ENCODE measurements at places on chromosomes 13 and 19.

DNA sequence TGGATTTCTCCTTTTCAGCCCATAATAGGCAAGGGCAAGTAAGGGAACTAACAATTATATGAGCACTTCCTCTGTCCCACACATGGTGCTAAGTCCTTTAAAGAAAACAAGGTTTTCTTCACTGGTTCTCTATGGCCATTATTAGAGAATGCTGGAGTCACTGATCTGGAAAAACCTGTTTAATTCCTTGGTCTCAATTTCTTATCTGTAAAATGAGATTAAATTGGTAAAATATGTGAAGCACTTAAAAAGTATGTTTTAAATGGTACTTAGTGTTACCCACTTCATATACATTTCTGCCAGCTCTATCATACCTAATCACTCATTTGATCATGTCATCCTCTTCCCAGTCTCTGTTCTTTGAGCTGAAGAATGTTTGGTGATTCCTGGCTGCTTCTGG is 39.4 kb downstream of the LRCH1 start:
- no peak for DNase-seq

GRCh38 chr19:41930322-41930722 is 2.1 kb upstream of the ERFL start:
- no peak for DNase-seq

DNA sequence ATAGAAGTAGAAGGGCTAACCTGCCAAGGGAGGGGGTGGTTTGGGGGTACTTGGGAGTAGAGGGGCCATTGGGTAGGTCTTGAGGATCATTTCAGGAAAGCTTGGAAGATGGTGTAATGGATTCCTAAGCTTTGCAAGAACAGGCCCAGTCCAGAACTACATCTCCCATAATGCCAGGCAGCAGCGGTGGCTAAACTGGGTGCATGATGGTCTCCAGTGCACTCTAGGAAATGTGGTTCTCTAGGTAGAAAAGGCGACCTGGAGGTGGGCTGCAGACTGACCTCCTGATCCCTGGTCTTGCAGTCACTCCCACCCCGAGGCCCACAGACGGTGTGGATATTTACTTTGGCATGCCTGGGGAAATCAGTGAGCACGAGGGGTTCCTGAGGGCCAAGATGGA is 3.8 kb downstream of the APLP1 start:
- no peak for DNase-seq

DNA sequence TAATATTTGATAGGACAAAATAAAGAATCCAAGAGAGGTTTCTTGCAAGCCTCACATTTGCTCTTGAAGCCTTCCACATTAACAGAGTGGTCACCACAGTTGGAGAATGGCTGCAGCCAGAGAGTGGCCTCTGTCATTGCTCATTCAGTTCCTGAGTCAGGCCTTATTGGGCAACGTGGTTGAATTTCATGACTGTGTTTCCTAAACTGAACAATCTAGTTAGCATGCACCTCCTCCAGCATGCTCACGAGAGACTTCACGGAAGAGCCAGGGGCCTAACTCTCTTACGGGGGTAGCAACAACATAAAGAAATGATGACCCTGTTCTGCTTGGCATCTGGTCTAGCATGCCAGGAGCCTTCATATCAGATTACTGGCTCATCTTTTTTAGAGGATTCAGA is 9.6 kb upstream of the UBL3 start:
- DNase-seq = no peak

- DNase-seq = no peak
These were observed 158.8 kb downstream of the KDM4B start for GRCh38 chr19:5127717-5128116.

- no peak for DNase-seq
These were observed 5.0 kb upstream of the FDX2 start for GRCh38 chr19:10320602-10321416.

DNA sequence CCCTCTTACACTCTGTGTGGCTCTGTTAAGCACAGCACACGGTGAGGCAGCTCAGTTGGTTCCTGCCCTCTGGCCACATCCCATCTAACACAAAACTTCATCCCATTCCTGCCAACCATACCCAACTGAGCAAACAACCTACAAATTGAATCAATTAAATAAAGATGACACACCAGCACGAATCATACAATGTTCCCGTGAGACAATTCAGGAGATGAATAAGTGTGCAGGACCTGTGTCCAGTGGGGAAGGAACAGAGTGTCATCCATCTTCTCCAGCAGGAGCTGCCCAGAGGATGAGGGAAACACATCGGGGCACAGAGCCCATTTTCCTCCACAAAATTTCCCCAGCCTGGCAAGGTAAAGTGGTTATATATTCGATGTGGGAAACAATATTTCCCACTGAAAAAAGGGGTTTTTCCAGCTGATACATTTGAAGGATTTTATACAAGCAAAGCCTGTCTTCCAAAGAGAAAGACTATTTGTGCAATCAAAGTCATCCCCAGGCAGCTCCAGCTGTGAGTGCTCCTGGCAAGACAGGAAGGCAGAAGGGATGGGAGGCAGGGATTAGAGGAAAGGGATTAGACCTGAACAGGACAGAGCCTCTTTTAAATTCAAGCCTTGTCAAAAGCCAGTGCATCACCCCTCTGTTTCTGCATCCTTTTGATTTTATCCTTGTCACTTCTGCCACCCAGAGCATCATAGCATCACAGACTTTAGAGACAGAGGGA is 240.2 kb downstream of the LHFPL6 start:
- DNase-seq = no peak

DNA sequence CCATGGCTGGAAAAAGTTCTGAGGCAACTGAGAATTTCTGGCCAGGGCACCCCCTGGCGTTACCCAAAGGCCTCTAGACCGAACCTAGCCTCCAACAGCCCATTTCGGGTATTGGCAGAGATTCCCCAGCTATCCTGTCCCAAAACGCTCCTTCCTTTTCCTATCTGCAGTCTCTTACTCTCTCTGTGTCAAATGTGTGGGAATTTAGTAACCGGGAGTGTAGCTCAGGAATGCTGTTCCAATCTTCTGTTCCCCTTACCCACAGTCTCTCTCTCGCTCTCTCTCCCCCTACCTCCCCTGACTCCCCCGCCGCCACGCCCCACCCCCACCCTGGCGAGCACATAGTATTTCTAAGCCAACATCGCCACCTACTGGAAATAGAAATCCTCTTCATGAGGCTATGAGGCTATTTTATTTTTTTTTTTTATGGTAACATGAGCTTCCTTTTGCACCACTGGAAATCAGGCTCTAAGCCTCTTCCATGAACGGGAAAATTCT is 27.0 kb downstream of the OXGR1 start:
- no peak for DNase-seq

DNA sequence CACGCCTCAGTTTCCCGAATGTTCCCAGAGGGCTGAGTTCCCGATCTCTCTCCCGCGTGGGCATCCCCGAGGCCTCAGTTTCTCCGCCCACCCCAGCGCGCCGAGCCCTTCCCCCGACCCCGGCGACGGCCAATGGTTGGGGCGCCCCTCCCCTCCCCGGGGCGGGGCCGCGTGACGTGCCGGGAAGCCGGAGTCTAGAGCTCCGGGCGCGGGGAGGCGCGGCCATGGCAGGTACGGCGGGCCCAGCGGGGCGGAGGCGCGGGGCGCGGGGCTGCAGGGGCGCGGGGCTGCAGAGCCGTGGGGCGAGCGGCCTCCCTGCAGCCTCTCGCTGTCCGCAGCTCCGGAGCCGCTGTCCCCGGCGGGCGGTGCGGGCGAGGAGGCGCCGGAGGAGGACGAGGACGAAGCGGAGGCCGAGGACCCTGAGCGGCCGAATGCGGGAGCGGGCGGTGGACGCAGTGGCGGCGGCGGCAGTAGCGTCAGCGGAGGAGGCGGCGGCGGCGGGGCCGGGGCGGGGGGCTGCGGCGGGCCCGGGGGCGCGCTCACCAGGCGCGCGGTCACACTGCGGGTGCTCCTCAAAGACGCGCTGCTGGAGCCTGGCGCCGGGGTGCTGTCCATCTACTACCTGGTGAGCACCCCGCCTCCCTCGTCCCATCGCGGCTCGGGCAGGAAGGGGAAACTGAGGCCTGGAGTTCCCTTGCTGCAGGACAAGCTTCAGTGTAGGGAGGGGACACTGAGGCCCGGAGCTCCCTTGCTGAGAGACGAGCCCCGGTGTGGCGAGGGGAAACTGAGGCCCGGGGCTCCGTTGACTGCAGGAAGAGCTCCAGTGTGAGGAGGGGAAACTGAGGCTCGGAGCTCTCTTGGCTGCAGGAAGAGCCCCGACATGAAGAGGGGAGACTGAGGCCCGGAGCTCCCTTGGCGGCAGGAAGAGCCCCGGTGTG is at the start of gene MPND:
Gene MPND (plus strand): TSS at position 193 of the 938 bp plus-strand sequence. CDS start 32 bp downstream, at position 225.
- peak; percentile 12 for DNase-seq

DNA sequence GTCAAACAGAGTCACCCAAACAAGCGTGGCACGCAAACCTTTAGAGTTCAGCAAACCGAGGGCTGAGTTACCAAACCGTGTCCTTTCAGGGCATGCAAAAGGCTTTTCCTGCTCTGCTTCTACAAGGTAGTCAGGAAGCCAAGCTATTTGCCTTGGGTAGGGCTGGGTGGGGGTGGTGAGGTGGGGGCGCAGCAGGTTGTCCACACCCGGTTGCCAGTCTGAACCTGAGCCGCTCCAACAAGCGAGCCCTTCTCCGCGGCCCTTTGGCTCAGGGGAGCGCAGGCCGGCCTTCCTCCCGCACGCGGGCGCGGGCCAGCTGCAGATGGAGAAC is 347 bp upstream of the CLDN10 start:
- no peak for DNase-seq

DNA sequence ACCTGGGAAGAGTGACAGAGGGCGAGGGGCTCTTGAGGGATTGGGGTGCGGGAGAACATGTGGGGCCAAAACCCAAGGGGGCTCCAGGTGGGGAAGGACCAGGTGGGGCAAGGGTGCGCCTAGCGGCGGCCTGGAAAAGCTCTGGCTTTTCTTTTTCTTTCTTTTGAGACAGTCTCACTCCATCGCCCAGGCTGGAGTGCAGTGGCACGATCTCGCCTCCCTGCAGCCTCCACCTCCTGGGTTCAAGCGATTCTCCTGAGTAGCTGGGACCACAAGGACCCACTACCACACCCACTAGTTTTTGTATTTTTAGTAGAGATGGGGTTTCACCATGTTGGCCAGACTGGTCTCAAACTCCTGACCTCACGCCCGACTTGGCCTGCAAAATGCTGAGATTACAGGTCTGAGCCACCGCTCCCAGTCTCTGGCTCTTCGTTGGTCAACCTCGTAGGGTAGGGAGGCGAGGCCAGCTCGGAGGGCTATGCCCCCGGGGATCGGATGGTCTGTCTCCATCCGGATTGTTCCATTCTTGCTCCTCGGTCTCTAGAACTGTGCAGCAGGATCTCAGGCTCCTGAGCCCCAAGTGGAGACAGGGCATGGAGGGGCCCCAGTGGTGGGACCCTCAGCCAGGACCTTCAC is 3.7 kb downstream of the GADD45B start:
- DNase-seq = no peak

GRCh38 chr13:39864221-39864620 is 208.8 kb downstream of the COG6 start:
- DNase-seq = no peak

GRCh38 chr13:32515246-32515645 is 23.3 kb downstream of the N4BP2L2 start:
- DNase-seq = no peak

GRCh38 chr13:75760131-75761021 is 124.2 kb downstream of the LMO7 start:
- peak; percentile 78 for DNase-seq

DNA sequence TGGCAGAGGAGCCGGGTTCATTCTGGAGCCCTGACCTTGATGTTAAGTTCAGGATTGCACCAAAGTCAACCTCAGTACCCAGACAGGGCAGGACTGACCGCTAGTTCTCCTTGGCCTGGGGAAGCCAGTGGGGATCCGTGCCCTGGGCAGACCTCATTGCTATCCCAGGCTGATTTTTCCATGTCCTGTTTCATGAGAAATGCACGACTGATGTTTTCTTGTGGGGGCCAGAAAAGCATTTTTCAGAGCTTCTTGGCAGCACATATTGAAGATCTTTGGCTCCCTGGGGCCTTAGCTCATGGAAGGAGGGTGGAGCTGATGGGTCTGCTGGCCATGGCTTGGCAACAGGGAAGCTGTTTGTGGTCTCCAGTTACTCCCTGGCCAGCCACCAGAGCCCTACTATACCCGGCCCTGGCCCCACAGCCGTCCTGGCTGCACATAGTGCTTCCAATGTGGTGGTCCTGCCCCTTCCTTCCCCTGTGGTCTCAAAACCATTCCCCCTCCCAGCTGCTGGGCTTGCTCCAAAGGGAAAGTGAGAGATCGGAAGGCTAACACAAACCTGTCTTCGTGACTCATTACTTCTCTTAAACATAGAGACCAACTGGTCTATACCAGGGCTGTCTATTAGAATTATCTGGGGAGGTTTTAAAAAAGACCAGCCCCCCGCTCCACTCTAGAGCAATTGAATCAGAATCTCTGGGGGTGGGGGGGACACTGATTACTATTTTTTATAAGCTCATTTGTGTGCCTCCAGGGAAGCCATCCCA is 11.2 kb downstream of the IL17D start:
- no peak for DNase-seq

- no peak for DNase-seq
These were observed 2227.9 kb upstream of the PCDH20 start for GRCh38 chr13:63643543-63643942.

GRCh38 chr19:33503433-33504057 is 18.0 kb downstream of the PEPD start:
- no peak for DNase-seq

- no peak for DNase-seq
These were observed 224.2 kb upstream of the STARD13 start for GRCh38 chr13:33509642-33510229.

DNA sequence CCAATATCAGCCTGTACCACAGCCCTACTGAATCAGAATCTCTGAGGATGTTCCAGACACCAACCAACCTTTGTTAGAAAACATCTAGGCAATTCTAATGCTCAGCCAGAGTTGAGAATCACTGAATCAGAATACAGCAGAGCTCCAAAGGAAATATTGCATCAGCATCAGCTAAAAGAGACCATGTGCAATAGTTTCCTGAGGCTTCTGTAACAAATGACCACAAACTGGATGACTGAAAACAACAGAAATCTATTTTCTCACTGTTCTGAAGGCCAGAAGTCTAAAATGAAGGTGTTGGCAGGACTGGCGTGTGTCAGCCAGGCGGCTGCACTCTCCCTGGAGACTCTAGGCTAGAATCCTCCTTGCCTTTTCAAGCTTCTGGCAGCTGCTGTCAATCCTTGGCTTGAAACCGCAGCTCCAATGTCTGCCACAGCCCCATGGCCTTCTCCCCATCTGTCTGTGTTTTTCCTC is 1.2 kb upstream of the DCT start:
- DNase-seq = no peak

GRCh38 chr19:48491793-48492123 is 19.9 kb downstream of the LMTK3 start:
- no peak for DNase-seq

- no peak for DNase-seq
These were observed at the start of gene KLK2 for GRCh38 chr19:50873056-50873455. KLK2 (plus strand) TSS chr19:50873439; CDS start chr19:50873474, 35 bp downstream.

- DNase-seq = no peak
These were observed 542 bp downstream of the CACNG7 start for GRCh38 chr19:53909471-53910169.

GRCh38 chr19:50325310-50326100 is 3.7 kb downstream of the KCNC3 start:
- peak; percentile 79 for DNase-seq
